Fibroblast of skin of left quadriceps (primary cell): ENCODE measurements at places on chromosomes 1 and 21.

GRCh38 chr1:145708063-145708462 lies 895 bp upstream of the PDZK1 start:
- DNase-seq, result no peak

- DNase-seq, result peak; percentile 89
These were observed 183.5 kb upstream of the DPYD start for GRCh38 chr1:98104289-98104688.

DNA sequence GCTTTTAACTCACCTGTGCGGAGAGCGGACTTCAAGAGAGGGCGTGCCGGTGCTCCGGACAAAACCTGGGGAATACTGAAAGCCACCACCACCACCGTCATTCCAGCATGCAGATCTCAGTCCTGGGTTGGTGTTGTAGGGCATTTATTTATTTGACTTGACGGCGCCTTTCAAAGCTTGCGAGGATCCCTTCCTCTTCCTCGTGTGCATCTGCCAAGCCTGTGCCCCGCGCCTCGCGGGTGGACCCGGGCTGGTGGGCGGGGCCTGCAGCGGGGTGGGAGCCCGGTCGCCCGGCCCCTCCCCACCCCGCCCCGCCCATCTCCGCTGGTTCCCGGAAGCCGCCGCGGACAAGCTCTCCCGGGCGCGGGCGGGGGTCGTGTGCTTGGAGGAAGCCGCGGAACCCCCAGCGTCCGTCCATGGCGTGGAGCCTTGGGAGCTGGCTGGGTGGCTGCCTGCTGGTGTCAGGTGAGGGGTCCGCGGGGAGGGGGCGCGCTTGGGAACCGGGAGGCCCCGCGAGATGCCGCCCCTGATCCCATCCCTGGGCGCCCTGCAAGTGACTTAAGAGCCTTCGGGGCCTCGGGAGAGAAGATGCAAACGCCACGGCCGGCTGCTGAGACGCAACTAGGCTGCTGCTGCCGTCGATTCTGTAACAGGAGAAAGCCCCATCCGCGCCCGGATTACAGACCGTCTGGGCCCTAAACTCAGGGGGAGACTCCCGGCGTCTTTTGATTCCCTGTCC lies at the start of gene IL10RB:
IL10RB (plus strand) TSS at position 318 of the 739 bp plus-strand sequence; CDS start at position 417, 99 bp downstream.
- DNase-seq, result no peak

- no peak for DNase-seq
These were observed 107.9 kb downstream of the RUNX1 start for GRCh38 chr21:34941162-34941561.

DNA sequence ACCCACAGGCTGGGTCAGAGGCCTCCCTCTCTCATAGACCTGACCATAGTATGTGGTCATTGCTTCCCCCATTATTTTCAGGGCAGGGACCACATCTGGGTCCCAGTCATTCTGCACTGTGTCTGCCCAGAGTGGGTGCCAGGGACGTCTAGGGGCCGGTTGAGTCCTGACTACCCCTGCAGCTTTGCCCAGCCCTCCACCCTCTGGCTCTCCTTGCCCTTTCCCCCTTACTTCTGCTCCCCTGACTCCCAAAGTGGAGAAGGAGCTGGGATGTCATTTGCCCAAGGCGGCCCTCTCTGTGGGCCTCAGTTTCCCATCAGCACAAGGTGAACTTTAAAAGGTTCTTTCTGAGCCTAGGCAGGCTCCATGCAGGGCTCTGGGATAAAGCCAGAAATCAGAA lies 4.3 kb upstream of the TTC22 start:
- DNase-seq, result no peak

DNA sequence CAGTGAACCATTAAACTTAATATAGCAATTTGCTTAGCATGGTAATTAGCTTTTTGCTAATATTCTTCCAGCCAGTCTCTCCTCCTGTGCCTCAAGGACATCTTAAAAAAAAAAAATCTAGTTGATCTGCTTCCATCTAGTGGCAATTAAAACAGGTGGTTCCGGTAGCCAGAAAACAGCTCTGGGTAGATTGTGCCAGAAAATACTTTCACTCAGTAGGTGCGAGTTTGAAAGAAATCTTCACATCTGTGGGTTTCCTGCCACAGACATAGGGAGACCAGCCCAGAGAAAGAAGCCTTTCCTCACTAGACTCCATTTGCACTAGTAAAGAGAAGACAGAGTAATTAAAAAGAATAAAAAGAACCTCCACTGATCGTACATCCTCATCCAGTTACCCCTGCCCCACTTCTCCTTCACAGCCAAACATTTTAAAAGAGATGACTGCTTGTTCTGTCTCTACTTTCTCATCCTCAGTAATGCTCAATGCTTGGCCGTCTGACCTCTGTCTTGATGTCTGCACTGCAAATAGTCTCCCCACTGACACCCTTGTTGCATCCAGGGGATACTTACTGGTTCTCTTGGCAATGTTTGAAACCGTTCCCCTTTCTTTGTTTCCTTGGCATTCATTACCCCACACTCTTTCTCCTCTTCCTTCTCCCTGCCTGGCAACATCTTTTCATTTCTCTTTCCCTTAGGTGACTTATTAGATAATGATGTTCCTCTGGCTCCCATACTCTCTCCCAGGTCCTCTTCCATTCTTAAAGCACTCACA lies 16.9 kb downstream of the SELL start:
- no peak for DNase-seq

- no peak for DNase-seq
These were observed 6.0 kb upstream of the MAP1LC3C start for GRCh38 chr1:242004751-242005495.

DNA sequence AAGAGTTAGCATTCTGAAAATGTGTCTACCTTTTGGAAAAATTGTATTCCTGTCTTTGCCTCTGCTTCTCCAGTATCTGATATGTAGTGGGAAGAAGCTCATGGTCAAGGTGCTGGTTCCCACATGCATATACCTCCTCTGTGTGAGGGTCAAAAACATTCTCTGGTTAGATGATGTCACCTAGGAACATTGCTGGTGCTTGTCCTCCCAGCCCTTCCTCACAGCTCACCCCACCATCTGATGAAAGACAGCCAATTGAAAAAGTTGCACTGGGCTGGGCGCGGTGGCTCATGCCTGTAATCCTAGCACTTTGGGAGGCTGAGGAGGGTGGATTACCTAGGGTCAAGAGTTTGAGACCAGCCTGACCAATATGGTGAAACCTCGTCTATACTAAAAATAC lies 154.4 kb downstream of the NR5A2 start:
- DNase-seq, result no peak

DNA sequence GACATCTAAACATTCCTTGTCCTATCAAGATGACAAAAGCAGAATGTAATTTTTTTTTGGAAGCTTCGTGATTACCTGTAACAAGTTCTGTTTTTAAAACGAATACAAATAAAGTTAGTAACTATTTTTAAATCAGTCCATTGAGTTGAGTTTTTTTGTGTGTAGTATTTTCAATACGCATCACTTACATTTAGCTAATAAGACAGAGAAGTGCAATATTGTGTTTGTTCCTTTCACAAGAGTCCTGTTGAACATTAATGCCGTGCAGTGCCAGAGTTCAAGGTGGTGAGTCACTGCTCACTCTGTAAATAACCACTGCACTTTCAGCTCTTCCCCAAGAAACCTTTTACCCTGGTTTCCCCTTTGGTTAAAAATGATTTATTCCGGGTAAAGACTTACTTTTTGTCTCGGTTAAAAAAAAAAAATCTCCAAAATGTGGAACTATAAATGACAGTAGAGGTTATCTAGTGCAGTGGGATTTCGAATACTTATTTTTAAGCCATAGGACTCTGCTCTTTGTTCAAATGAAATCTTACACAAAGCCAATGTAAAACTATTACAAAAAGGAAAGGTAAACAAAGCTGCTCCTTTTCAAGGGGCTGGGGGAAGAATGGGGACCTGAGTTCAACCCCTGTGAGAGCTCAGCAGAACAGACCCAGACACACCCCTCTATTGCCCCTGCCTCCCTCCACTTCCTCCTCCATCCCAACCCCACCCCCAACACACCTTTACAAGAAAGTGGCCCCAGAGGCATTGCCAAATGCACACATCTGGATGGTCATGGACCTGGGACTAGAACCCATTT lies 14.8 kb upstream of the NCMAP start:
- DNase-seq, result peak; percentile 23

- no peak for DNase-seq
These were observed 46.5 kb upstream of the BEND5 start for GRCh38 chr1:48823168-48823567.

- DNase-seq, result no peak
These were observed at the start of gene SLC19A1 for GRCh38 chr21:45542242-45542666. SLC19A1 (minus strand) TSS chr21:45542440; CDS start chr21:45537959, 4,481 bp downstream.

DNA sequence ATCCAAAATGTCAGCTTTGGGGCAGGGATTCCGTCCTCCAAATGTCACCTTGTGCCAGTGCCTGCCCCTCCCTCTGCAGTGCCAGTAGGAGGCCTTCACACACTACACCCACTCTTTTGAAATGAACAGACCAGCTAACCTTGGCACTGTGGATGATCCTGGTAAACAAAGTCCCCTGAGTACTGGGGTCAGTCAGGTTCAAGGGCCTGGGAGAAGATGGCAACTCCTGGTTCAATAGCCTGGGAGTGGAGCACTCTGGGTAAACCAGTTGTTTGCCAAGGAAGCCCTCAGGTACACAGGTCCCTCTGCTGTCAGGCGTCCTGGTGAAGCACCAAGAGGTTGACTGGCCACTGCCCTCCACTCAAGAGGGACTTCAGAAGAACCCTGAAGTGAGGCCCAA lies 30.4 kb downstream of the RIPK4 start:
- DNase-seq, result no peak

GRCh38 chr1:117754061-117754969 lies 148.5 kb downstream of the TENT5C start:
- no peak for DNase-seq

GRCh38 chr1:62281922-62282555 lies 37.2 kb downstream of the KANK4 start:
- peak; percentile 36 for DNase-seq
